Femur (tissue), 1 donor: ENCODE measurements at places on chromosomes 5 and 9.
A peak's percentile ranks its signal among the peaks of the same experiment; 100 is the strongest.

- DNase-seq: no peak
These were observed 32.6 kb upstream of the NPR3 start for GRCh38 chr5:32678472-32678871.

GRCh38 chr5:78318337-78318736 is 23.8 kb upstream of the AP3B1 start:
- no peak for DNase-seq

DNA sequence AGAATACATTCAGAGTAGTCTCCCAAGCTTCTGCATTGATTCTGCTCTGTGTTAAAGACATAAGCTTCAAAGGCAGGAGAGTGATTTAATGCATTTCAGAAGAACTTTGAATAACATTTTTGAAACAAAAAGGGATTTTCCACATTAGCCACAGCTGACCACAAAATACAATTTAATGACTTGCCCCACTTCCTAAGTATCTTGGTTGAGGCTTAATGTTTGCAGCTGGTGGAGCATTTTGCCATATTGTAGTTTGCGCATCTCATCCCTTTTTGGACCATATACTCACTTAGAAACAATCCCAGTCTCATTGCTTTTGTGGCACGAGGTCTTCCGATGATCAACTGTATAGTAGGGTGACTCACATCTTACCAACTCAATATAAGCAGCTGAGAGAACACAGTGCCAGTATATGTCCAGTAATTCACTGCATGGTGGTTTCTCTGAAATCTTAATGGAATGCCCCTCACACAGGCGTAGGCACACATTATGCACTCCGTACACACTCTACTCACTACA is 455.8 kb upstream of the PTGER4 start:
- DNase-seq: no peak

- DNase-seq: peak; percentile 84
These were observed 68.2 kb downstream of the LRSAM1 start for GRCh38 chr9:127519301-127520166.

- DNase-seq: no peak
These were observed 243.2 kb downstream of the CDK5RAP2 start for GRCh38 chr9:120336753-120337090.

DNA sequence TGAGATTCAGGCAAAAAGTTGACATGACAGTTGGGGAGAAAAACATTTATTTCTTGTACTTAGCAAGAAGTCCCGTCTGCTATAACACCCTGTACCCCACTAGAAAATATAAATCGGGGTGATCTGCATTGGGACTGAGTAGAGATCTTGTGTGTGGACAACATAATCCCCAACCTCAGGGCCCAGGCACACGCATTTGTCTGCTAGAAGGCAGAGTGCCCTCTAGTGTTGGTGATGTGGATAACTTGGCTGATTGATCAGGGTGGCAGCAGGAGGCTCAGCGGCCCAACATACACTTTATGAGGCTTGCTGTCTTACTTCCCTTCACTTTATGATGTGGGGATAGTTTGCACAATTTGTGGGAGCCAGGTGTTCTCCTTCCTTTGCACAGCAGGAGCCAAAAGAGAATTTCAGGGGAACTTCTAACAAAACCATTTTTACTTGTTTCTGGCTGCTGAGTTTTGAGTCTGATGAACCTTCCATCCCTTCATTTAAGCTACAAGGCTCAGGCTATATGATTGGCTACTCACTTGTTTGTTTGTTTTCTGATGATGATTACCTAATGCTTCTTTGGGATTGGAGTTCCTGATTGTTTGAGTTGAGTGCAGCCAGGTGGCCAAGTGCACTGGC is 263.2 kb downstream of the DMAC1 start:
- DNase-seq: peak; percentile 34

DNA sequence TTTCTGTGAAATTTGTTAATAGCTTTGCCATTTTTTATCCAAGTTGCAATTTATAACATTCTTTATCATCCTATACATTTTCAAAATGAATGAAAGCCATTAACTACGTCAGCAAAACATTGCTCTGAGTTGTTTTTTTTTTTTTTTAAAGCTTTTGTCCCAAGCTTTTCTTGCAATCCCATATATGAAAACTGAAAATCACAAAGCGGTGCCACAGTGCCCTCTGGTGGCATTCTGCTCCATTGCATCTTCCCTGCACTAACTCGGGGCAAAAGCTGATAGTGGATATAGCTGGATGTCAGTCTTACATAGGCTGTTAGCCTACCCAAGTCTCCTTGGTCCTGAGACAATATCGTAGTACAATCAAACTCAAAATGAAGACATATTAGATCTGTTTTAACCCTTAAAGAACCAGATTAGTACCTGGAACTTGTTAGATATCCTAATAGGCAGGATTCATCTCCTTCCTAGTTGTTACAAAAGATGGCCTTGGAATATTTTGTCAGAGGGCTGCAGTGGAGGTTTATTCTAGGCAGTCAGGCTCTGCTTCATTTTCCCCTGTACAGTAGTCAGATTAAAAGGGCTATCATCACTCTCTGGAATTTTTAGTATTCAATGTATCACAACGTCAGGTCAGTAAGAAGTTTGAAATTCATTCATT is 669.9 kb downstream of the PTPRD start:
- peak; percentile 77 for DNase-seq

DNA sequence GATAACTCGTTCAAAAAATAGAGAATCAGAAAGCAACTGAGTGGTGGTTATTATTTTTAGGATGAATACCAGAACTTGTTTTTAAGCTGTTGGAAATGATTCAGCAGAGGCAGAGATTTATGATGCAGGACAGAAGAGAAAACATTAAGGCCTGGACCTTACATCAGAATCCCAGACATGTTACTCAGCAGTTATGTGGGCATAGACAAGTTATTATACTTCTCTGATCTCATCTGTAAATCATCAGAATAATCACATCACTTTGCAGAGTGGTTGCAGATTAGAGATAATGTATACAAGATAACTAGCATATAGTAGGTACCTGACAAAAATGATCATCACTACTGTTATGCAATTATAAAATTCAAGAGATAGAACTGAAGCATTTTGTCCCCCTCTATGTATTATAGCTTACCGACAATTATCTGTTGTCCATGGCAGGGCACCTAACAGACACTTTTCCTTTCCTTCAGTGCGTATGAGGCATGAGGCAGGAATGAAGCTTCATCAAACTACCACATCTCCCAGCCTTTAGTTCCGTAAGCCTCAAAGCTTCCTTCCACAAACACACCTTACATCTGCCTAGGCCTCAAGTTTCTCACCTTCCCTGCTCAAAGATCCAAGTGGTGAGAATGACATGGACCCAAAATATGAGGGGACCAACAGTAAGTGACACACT is 165.9 kb downstream of the DENND1A start:
- no peak for DNase-seq

GRCh38 chr5:169006842-169007790 is 293.8 kb downstream of the SLIT3 start:
- no peak for DNase-seq

DNA sequence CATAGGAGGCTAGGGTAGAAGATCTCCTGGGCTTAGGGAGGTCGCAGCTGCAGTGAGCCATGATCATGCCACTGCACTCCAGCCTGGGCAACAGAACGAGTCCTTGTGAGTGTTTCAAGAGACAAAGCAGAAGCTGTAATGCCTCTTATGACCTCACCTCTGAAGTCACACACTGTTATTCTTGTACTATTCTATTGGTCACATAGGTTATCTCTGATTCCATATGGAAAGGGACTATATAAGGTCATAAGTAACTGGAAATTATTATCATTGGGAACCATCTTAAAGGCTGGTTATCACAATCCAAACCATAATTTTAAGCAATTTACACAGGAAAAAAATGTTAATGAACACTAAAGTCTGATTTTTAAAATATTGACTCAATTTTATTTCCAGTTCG is 17.9 kb upstream of the AFF4 start:
- DNase-seq: no peak

DNA sequence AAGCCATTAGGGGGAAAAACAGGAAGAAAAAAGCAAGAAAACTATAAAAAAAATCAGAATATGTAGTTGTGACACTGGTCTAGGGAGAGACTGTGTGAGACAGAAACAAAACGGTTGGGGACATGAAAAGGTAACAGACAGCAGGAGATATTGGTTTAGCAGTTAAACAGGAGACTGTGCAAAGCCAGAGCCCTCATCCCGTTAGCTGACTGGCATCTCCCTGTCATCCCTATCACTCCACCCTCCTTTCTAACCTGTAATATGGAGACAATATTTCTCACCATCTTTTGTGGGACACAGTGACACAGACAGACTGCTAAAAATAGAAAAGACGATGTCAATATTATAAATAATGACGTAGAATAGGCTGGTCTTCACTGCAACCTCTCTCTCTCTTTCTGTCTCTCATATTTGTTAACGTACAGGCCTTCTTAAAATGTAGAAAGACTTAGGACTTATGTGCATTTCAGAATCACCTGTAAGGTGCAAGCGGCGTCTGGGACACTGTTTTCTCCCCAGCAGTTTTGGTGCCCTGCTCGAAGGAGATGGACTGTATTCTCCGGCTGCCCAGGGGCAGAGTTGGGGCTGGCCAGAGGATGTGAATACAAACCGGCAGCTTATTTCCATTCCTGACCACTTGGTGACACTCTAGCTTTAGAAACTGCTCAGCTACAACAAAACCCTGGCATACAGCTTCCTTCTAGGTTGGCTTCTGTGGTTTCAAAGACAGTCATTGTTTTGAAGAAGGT is 190.6 kb downstream of the MAT2B start:
- peak; percentile 48 for DNase-seq

GRCh38 chr9:131366761-131367401 is 27.0 kb upstream of the PRRC2B start:
- DNase-seq: peak; percentile 52

- DNase-seq: no peak
These were observed 2139.6 kb upstream of the ACO1 start for GRCh38 chr9:30244877-30245276.

GRCh38 chr9:104278929-104279496 is 184.9 kb downstream of the SMC2 start:
- no peak for DNase-seq

DNA sequence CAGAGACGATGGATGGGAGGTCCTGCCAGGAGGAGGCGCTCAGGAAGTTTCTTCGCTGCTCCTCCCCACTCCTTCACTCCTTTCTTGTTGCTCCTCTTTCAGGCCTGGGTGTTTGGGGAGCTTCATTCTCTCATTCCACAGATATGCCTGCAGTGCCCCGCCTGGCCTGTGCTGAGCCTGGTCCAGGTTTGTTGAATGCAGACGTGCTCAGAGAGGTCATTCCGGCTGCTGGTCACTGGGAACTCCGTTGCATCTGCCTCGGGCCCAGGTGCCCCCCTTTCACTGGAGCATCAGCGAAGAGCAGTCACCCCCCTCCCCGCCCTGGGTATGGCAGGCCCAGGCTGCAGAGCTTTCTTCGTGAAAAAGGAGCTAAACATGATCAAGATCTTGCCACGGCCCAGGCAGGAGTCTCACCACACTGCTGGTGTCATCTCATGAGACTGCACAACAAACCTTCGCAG is 15.5 kb downstream of the SURF6 start:
- DNase-seq: no peak
